Colonic mucosa (tissue), 4 donors: ENCODE measurements at places on chromosomes 5 and 9. TPM values are rescaled to one million over a fixed set of nuclear protein-coding genes. Genes with fewer than 3 reads are reported as not detected.

The ARHGEF28 gene
- total RNA-seq = 7.6 TPM

DNA sequence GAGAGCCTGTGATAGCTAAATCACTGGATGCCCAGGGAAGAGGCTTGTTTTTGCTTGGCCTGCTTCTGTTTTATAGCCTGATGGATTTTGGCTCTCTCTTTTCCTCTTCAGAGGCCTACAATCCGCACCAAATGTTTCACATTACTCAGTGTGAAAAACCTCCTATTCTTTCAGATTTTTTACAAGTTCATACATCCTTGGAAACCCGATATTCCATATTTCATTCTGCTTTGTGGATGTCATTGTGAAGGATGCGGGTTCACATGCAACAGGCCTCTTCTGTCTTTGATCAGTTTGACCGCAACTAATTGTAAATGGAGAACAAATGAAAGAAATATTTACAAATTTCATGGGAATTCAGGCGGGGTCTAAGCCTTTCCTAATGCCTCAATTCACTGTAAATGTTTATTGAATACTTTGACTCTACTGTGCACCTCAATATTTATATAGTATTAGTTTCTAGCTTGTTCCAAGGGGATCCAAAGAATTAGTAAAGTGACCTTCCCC lies 269.9 kb downstream of the DMRT2 start:
- no peak for DNase-seq
- no peak overlapping the region for H3K4me3 ChIP-seq
- no peak overlapping the region for H3K27ac ChIP-seq
- H3K4me1 ChIP-seq = no peaks in the 10 kb centered on the region
- no peaks in the 10 kb centered on the region for H3K36me3 ChIP-seq

The KIAA0825 gene
- total RNA-seq = 1.1 TPM

The CDH9 gene
- total RNA-seq = not detected

The PCDHGA12 gene
- 1.5 TPM for total RNA-seq

GRCh38 chr5:73617510-73618279 lies 8.3 kb upstream of the ARHGEF28 start:
- no peak overlapping the region for H3K4me3 ChIP-seq
- no peaks in the 10 kb centered on the region for H3K27me3 ChIP-seq
- peak overlapping the region; percentile 49 for H3K27ac ChIP-seq
- no peaks in the 10 kb centered on the region for H3K4me1 ChIP-seq
- no peaks in the 10 kb centered on the region for H3K36me3 ChIP-seq

The PARP8 gene
- total RNA-seq = 6.7 TPM

GRCh38 chr9:89274838-89275237 lies 36.2 kb upstream of the CKS2 start:
- no peaks in the 10 kb centered on the region for H3K36me3 ChIP-seq
- no peak overlapping the region for H3K4me3 ChIP-seq
- H3K4me1 ChIP-seq = no peaks in the 10 kb centered on the region

The MYMK gene
- total RNA-seq = not detected

- H3K27me3 ChIP-seq = no peaks in the 10 kb centered on the region
- peaks cover 4% of the 10 kb centered on the region for H3K36me3 ChIP-seq
- H3K4me3 ChIP-seq = no peak overlapping the region
- DNase-seq = no peak
- H3K27ac ChIP-seq = no peak overlapping the region
Observed at GRCh38 chr9:93517331-93517730, 59.1 kb upstream of the PHF2 start.

- H3K27me3 ChIP-seq = no peaks in the 10 kb centered on the region
- no peak overlapping the region for H3K27ac ChIP-seq
- no peaks in the 10 kb centered on the region for H3K36me3 ChIP-seq
- no peaks in the 10 kb centered on the region for H3K4me1 ChIP-seq
- H3K4me3 ChIP-seq = no peak overlapping the region
- DNase-seq = no peak
Observed at GRCh38 chr9:14111696-14112095, 202.2 kb downstream of the NFIB start.

DNA sequence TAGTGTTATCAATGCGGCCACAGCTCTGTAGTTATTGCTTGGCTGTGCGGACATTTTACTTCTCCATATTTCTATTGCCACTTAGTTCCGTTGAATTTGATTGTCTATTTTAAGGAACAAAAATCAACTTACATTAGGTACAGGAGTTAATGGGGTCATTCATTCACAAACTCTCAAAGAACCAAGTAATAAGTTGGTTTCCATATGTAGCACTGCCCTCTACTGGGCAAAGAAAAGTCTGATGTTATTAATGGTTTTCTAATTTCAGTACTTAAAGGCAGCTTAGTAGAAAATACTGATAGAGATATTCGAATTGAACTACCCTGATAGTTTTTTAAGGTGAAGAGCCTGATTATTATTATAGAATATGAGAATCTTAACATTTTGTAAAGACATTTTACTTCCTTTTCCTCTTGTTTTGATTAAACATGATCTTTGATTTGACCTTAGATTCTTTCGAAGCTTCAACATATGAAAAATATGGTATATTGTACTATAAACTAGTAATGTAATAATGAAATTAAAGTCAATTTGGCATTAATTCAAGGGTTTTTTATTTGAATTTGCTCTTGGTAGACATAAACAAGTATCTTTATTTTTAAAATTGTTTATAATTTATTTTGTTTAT lies 119.5 kb upstream of the CTNND2 start:
- no peaks in the 10 kb centered on the region for H3K27me3 ChIP-seq
- no peaks in the 10 kb centered on the region for H3K4me1 ChIP-seq
- no peaks in the 10 kb centered on the region for H3K36me3 ChIP-seq
- no peak overlapping the region for H3K27ac ChIP-seq
- DNase-seq = no peak

The SOHLH1 gene
- total RNA-seq = not detected

The RNF183 gene
- total RNA-seq = 0.57 TPM

The COL15A1 gene
- 16.0 TPM for total RNA-seq

GRCh38 chr9:17476401-17476800 lies 102.5 kb upstream of the SH3GL2 start:
- no peak for DNase-seq
- no peaks in the 10 kb centered on the region for H3K27me3 ChIP-seq
- no peak overlapping the region for H3K4me3 ChIP-seq
- no peaks in the 10 kb centered on the region for H3K4me1 ChIP-seq

GRCh38 chr9:130815242-130815808 lies 19.7 kb upstream of the ABL1 start:
- H3K4me3 ChIP-seq = no peak overlapping the region
- H3K27ac ChIP-seq = no peak overlapping the region
- no peaks in the 10 kb centered on the region for H3K4me1 ChIP-seq
- no peak for DNase-seq
- no peaks in the 10 kb centered on the region for H3K27me3 ChIP-seq

- peaks cover 8% of the 10 kb centered on the region for H3K4me1 ChIP-seq
- H3K4me3 ChIP-seq = no peak overlapping the region
- H3K27ac ChIP-seq = no peak overlapping the region
- H3K36me3 ChIP-seq = no peaks in the 10 kb centered on the region
- no peaks in the 10 kb centered on the region for H3K27me3 ChIP-seq
Observed at GRCh38 chr5:124705577-124705976, 40.9 kb downstream of the ZNF608 start.

GRCh38 chr5:52269401-52269800 lies 518.3 kb upstream of the ITGA1 start:
- no peak overlapping the region for H3K27ac ChIP-seq
- no peak overlapping the region for H3K4me3 ChIP-seq
- no peaks in the 10 kb centered on the region for H3K27me3 ChIP-seq
- DNase-seq = no peak
- H3K4me1 ChIP-seq = no peaks in the 10 kb centered on the region
- H3K36me3 ChIP-seq = no peaks in the 10 kb centered on the region

GRCh38 chr5:43192558-43193180 lies 644 bp downstream of the NIM1K start:
- no peak overlapping the region for H3K27ac ChIP-seq
- H3K4me3 ChIP-seq = peak overlapping the region; percentile 49
- no peaks in the 10 kb centered on the region for H3K36me3 ChIP-seq
- DNase-seq = no peak
- H3K27me3 ChIP-seq = peaks cover 12% of the 10 kb centered on the region
